Skeletal muscle cell (primary cell): ENCODE measurements at places on chromosomes 11 and 22.

DNA sequence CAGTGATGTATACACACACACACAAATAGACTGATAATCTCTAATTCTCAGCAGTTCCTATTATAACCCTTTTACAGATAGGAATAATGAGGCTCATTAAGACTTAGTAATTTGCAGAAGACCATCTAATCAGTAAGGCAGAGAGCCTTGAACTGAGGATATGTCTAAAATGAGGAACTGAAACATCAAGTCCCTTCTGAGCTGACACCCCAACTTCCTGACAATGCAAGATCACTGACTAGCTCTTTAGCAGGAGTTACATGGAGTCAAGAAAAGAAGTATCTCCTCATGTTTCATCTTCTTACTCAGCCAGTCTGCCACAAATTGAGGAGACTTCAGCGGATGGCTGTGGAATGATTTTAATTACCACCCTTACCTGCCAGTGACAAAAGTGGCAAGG lies 193.0 kb downstream of the MSANTD4 start:
- no peak for DNase-seq

- DNase-seq: no peak
These were observed 749 bp downstream of the VWA5A start for GRCh38 chr11:124115782-124116616.

- no peak for DNase-seq
These were observed 15.0 kb downstream of the ANO1 start for GRCh38 chr11:70092959-70093715.

- no peak for DNase-seq
These were observed 94.5 kb downstream of the ZC3H12C start for GRCh38 chr11:110187731-110188130.

GRCh38 chr22:42074132-42074811 lies at the start of gene PHETA2:
PHETA2 (plus strand) TSS chr22:42074248; CDS start chr22:42077294, 3,046 bp downstream.
- no peak for DNase-seq

- no peak for DNase-seq
These were observed 496.2 kb upstream of the CCDC90B start for GRCh38 chr11:83782329-83782728.

DNA sequence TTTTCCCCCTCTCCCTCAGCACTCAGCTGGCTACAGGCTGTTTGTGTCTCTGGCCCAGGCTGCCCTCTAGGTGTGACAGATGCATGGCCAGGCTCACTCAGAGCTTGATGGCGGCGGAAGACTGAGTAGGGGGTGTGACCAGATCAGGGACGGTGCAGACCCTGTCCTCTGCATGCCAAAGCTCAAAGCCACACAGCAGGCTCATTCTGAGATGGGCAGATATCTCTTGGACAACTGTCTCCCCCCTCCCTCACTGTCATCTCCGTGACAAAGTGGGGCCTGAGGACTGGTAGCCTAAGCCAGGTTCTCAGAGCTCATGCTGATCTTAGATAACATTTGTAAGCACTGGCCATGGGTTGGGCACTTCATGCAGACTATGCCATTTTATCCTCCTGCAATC lies 231.3 kb downstream of the DSCAML1 start:
- DNase-seq: no peak

DNA sequence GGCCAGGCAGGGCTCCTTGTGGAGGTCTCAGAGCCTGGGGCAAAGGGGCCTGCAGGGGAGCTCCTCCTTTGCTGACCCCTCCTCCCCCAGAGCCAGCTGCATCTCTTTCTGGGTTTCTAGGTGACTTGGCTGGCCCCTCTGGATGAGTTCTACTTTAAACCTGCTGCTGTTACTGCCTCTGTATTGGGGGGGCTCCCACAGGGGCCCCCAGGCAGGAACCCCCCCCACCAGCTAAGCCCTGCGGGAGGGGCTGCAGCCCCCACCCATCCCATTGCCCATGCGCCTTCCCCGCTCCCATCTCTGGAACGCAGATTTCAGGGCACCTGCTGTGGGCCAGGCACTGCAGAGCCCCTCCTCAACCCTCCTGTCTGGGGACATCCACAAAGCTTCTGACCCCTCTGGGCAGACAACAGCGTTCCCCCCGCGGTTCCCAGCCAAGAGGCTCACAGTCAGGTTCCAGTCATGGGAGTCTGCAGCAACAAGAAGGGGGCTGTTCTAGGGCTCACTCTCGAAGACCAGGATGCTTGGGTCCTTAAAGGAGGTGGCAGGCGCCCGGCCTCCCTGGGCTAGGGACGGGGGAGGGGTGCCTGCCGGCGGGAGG lies 815 bp upstream of the PLCB3 start:
- DNase-seq: no peak

DNA sequence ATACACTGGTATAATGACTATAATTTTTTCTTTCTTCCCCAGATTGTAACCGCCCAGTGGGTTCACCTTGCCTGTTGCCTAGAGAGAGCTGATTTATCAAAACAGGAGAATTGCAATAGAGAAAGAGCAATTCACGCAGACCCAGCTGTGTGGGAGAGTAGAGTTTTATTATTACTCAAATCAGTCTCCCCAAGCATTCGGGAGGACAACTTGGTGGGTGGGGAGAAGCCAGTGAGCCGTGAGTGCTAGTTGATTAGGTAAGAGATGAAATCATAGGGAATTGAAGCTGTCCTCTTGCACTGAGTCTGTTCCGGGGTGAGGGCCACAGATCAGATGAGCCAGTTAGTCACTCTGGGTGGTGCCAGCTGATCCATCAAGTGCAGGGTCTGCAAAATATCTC lies 73.2 kb downstream of the SLC35F2 start:
- DNase-seq: peak; percentile 20

- no peak for DNase-seq
These were observed 82.3 kb downstream of the TRIM29 start for GRCh38 chr11:120055646-120056045.

DNA sequence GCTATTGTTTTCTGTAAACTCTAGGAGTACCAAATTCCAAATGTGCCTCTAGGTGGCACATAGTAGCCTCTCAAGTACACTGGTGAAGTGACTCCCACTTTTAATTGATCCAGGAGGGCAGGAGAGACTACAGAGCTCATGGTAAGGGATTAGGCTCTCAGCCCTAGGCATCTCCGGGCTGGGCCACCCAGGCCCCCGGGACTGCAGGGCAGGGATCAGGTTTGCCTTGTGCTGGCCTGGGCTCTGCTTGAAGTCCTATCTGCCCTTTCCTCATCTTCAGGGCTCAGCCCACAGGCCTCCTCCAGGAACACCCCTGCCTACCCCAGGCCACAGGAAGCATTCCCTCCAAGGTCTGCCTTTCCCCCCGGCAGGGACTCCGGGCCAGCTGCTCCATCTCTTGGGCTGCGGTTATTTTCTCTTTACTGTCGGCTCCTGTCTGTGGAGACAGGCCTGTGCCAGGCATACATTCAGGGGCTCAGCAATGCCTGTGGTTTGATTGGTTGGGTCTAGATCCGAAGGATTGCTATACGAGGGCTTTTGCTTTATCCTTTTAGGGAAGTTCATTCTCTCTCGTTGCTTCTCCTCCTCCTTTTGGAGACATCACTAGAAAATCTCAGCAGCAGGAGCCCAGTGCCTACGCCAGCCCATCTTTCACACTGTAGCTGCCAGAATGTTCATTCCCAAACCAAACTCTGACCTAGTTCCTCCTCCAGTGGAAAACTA lies 32.8 kb downstream of the PARVA start:
- no peak for DNase-seq

GRCh38 chr11:64659417-64660144 lies 63.4 kb downstream of the NRXN2 start:
- peak; percentile 69 for DNase-seq

GRCh38 chr11:131602431-131602830 lies 232.0 kb downstream of the NTM start:
- DNase-seq: no peak

DNA sequence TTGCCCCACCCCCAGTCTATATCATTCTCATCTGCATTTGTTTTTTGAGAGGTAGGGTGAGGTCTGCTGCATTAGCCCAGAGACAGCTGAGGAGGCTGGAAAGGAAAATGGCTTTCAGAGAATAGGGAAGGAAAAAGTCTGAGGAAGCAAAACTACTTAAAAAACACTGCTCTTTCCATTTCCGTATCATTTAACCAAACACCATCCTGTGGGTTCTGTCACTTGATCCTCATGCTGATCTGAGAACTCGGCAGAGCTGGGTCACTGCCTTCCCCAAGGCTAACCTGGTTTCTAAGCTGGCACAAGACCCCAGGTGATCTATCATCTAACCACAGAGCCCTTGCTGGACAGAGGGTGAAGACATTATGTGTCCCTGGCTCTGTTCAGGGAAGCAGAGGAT lies 1.2 kb downstream of the FOLR2 start:
- DNase-seq: no peak

DNA sequence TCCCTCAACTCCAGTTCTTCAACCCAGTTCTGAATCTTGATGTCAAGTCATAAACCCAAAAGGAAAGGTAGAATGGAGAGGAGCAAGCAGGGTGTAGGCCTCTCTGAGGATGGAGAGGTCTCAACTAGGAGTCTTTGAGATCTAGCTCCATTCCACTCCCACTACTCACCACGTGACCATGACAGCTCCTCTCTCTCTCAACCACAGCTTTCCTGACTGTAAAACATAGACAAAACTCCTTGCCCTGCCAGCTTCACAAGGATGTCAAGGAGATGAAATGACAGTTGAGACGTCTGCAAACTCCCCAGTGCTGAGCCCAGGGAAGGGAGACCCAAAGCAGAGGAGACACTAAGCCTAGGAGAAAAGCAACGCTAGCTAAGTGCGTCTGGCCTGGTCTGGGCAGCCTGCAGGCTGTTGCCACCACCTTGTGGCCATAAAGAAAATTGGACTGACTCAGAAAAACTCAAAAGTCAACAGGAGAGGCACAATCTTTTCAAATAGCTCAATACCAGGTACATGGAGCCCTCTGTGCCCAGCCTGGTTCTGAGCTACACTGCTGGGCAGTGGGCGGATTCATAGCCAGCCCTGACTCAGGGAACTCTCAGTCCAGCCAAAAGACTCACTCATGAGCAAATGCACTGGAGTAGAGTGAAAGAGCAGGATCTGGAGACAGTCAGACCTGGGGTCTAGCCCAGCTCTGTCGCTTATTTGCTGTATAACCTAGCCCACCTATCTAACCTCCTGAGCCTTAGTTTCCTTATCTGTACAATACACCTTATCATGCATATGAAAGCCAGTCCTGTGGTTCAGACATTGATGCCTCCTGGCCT lies 3.4 kb downstream of the CLPB start:
- no peak for DNase-seq

DNA sequence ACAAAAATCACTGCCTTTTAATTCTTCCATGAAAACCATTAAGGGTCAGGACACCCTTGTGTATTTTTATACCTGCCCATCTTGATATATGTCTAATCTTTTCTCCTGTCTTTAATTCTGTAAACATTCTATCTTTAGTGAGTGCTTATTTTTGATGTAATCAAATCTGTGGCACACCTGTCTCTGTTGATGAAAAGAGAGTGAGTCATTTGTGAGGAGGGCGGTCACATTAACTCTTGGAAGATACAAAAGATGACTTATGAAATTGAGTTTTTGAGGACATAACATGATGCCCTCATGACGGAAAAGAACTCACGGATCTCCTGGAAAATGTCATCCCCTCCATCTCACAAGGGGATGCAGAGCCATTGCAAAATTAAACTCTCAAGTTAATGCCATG lies 206.5 kb upstream of the PGR start:
- no peak for DNase-seq

- no peak for DNase-seq
These were observed 66.9 kb downstream of the GAB2 start for GRCh38 chr11:78350646-78351165.

DNA sequence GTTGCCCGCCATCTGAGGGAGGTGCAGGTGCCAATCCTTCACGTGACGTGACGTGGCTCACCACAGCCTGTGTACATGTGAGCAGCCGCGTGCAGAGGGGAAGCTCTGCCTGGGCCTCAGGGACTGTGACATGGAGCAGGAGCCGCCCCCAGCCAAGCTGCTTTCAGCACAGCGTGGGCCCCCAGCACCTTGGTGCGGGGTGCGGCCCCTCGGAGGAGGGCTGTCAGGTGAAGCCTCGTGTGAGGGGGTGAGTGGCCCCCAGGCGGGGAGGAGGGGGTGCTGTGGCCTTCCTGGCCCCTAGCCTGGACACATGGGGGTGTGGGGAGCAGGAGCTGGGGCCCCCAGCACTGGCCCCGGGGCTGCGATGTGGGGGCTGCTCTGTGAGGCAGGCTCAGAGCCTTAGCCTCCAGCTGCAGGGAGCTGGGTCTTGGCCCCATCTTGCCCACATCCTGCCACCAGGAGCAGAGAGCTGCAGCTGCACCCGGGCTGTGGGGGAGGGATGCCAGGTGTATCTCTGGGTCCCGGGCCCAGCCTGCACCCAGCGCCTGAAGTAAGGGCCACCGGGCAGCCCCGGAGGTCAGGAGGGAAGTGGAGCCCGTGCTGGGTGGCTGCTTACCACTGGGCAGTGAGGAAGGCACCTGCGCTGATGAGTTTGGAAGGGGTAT lies at the start of gene ADORA2A:
ADORA2A (plus strand) TSS at position 100 of the 665 bp plus-strand sequence. CDS start 5,806 bp downstream, outside the sequence.
- DNase-seq: no peak

- no peak for DNase-seq
These were observed 267.2 kb downstream of the NTM start for GRCh38 chr11:131637469-131638175.

DNA sequence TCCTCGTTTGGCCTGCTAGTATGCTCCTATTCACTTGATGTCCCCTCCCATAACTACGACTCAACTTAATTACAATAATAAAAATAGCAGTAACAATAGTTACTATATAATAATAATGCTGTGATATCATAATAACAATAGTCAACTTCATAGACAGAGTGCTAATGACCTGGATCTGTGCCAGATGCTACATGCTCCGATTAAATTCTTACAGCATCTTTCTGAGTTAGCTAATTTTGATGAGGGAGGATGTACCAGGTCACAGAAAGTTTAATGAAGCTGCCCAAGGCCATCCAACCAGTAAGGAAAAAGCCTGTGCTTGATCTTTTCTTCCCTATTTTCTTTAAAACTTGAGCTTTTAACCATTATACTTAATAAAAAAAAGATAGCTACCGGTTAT lies 413.4 kb upstream of the LRRC4C start:
- DNase-seq: no peak

DNA sequence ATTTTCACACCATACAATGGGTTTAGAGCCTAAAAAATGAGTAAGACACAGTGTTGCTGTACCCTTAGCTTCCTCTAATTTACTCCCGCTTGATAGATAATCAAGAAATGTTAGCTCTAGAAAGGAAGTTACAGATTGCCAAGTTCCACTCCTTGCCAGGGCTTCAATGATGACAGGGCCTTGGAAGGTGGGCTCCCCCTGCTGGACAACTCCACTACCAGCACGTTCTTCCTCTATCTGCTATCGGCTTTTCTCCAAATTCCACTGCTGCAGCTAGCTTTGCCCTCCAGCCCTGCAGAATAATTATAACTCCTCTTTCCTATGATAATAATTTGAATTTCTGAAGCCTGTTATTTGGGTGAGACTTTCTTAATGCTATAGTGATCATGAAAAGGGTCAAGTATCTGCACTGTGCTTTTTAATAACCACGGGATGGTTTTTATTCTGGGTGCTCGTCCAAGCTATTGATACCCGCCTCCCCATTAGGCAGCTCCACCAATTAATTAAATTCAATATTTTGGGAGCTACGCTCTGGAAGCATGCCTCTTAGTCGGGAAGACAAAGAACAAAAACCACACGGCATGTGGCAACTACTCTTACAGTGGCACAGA lies 9.0 kb downstream of the SYN3 start:
- DNase-seq: peak; percentile 22
